ENCODE measurements at places on chromosomes 7 and 10.

DNA sequence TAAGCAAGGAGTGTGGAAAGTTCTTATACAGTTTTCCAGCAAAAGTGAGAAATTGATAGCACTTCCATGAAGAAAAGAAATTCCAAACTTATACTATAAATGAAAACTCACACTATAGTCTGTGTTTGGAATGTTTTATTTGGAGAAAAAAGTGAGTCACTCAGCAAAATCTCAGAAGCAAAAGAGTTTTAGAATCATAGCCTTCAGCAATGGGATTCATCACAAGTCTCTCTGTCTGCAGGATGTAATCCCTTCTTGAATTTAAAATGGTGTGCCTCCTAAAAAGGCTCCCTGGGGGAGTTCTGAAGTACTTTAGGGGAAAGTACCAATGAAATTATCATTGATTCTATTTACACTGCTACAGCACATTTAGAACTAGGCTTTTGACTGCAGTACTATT, 756.4 kb downstream of the XPNPEP1 start:
- no peak for DNase-seq

GRCh38 chr7:149369497-149369896, 91.4 kb downstream of the ZNF777 start:
- no peak for DNase-seq

- DNase-seq, result no peak
These were observed 17.3 kb upstream of the CSGALNACT2 start for GRCh38 chr10:43120929-43121314.

GRCh38 chr7:69431626-69432025, 166.6 kb upstream of the AUTS2 start:
- no peak for DNase-seq

DNA sequence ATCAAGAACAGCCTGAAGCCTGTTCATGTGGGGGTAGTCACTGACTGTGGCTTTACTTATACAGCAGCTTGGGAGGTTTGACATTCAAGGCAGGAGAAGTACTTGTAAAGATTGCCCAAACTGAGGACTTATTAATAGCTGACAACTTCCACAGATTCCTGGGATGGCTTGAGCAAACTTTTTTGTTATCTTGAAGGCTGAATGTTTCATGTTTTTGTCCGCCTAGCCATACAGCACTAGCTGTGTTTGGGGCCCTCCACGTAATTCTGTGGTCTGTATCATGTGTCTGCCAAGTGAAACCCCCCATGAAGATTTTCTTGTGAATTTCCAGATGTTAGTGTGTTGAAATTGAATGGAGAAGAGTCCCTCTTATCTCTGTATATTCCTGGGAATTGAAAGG, 38.6 kb downstream of the FAS start:
- no peak for DNase-seq

DNA sequence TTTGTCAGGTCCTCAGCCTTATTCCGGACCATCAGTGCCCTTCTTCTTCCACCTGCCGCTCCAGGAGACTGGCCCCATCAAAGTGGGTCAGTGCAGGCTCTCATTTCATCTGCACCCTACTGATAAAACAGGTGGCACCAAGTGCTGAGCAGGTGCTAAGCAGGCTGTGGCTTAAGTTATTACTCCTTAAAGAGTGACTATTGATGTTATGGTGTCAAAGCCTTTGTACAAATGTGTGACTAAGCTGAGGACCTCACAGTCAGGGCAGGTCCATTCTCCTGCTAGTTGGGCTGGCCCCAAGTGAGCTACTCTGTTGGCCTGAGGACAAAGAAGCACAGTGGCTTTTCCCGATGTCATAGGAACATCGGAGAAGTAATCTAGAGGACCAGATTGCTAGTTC, 11.2 kb upstream of the CALD1 start:
- no peak for DNase-seq

DNA sequence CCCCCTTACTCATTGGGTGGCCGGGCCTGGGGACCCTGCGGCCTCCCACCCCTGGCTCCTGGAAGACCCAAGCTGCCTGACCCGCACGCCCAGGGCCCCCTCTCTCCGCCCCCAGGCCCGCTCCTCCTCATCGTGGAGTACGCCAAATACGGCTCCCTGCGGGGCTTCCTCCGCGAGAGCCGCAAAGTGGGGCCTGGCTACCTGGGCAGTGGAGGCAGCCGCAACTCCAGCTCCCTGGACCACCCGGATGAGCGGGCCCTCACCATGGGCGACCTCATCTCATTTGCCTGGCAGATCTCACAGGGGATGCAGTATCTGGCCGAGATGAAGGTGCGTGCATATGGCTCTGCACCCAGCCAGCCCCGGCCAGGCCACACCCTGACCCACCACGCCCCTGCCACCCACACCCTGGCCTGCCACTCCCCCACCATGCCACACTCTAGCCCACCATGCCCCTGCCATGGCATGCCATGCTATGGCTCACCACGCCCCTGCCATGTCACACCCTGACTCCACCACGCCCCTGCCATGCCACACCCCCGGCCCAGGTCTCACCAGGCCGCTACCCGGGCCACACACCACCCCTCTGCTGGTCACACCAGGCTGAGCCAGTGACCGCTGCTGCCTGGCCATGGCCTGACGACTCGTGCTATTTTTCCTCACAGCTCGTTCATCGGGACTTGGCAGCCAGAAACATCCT, 18.7 kb upstream of the CSGALNACT2 start:
- no peak for DNase-seq

DNA sequence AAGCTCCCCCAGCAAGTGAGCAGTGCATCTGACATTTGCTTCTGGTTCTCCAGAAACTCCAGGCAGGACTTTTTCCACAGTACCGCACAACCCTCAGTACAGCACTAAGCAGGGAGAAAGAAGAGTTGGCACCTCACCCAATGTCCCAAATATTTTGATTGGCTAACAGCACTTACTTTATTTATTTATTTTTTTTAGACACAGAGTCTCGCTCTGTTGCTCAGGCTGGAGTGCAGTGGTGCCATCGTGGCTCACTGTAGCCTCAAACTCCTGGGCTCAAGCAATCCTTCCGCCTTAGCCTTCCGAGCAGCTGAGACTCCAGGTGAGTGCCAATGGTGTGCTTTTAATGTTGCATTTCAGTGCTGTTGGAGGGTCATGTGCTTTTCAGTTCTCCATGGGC, 200.3 kb upstream of the ZMIZ1 start:
- no peak for DNase-seq

- no peak for DNase-seq
These were observed 123.9 kb downstream of the CACNA2D1 start for GRCh38 chr7:82319674-82320118.

DNA sequence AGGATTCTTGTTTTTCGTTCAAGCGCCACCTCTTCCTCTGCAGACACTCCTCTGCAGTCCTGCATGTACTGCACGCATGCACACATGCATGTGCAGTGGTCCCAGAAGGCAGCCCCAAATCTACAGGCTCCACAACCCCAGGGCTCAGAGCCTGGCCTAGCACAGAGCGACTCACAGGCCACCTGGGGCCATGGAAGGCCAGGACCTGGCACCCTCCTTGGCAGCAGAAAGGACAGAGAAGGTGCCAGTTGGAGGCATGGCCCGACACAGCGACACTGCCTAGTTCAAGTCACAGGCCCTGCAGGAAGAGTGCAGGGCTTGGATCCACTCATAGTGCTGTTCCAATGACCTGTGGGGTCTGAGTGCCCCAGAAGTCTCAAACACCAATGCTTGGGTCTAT, 48.7 kb upstream of the RET start:
- DNase-seq, result no peak

DNA sequence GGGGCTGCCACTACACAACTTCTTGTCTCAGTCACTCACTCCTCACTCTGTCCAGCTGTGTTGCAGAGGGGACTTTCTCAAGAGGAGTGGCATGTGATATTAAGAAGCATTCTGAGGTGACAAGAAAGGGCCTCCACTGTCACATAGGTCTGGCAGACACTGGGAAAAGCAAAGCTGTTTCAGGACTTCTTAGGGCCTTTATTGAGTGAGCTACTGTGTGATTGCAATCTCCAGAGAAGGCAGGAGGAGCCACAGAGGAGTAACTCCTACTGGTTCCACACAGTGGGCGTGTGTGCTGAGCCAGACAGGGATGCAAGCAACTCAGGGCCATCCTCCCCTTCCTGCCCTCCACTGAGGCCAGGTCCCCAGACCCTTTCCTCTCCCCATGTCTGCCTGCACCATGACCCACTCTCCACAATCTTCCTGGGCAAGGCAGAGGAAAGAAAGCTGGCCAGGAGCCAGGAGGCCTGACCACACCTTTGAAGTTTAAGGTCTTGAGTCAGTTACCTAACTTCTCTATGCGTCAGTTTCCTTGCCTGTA, 262.0 kb upstream of the ZMIZ1 start:
- DNase-seq, result no peak

- no peak for DNase-seq
These were observed 20.7 kb downstream of the POLL start for GRCh38 chr10:101567165-101568006.

DNA sequence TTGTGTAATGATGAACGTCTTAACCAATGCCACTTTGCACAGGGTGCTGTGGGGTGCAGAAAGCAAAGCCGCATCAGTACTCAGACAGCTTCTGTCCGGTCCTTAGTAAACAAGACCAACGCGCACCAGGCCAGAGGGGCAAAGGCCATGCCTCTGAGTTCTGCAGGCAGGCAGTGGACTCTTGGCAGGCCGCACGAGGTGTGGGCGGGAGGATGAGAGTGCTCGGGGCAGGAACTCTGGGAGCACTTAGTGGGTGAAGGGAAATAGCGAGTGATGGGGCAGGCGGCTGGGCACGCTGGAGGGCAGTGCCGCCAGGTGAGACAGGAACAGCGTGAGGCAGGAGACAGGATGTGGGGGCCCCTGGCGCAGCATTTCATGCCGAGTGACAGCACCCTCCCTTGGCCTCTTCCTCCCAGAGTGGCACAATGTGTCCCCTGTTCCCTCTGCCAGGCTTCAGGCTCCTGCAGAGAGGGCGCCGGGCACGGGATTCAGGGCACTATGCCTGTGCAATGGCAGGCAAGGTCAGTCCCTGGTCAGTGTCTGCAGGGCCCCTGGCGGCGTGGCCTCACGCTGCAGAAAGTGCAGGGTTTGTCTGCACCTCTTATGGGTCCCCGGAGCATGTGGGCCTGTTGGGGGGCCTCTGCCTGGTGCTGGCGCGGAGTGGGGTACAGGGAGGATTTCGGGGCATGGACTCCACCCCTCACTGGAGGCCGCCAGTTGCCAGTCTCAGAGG, 60.4 kb downstream of the VIPR2 start:
- DNase-seq, result no peak

DNA sequence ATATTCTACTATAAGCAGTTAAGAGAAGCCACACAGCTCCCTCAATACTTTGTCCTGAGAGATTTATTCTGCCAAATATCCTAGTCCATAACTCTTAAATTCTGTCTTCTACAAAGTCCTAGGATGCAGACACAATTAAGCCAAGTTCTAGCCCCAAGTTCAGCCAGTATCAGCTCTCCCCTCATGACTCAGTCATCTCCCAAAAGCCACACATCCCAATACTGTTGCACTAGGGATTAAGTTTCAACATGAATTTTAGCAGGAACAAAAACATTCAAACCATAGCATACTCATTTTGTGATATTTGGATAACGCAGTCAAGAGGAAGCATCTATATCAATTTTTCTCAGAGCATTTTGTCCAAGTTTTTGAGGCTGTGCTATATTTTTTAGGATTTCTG, 277.4 kb downstream of the FZD1 start:
- no peak for DNase-seq

GRCh38 chr10:47198221-47198620, 101.8 kb upstream of the GDF10 start:
- DNase-seq, result no peak

- no peak for DNase-seq
These were observed 9.2 kb upstream of the ODAD2 start for GRCh38 chr10:28008054-28008453.

GRCh38 chr10:128775743-128776142, 649.5 kb upstream of the MKI67 start:
- DNase-seq, result no peak

DNA sequence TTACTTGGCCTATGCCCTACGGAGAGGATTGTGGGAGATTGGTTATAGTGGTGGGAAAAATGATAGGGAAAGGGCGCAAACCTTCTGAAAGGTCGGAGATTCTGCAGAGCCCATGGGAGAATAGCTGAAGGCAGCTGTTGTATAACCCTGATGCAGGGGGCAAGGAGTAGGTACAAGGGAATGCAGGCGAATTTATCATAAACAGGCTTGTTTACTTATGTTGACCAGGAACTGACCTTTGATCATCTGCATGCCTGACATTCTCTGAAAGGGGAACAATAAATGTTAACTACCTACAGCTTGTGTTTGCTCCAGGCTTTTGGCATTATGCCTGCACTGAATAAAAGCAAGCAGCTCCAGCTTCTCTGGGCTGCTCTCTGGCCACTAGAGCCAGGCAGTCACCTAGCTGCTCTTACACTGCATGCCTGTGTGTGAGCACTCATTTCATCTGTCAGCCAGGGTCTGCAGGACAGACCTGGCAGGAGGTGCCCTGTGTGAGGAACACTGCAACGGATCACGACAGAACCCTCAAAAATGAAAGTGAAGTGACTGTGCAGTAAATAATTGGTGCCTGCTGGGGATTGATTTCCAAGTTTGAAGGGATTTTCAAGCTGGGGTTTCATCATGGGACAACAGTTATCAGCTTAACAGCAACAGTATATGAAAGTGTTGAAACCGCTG, 31.1 kb upstream of the ABCA13 start:
- no peak for DNase-seq

GRCh38 chr10:114541081-114541796, 116.8 kb downstream of the ABLIM1 start:
- peak; percentile 37 for DNase-seq

DNA sequence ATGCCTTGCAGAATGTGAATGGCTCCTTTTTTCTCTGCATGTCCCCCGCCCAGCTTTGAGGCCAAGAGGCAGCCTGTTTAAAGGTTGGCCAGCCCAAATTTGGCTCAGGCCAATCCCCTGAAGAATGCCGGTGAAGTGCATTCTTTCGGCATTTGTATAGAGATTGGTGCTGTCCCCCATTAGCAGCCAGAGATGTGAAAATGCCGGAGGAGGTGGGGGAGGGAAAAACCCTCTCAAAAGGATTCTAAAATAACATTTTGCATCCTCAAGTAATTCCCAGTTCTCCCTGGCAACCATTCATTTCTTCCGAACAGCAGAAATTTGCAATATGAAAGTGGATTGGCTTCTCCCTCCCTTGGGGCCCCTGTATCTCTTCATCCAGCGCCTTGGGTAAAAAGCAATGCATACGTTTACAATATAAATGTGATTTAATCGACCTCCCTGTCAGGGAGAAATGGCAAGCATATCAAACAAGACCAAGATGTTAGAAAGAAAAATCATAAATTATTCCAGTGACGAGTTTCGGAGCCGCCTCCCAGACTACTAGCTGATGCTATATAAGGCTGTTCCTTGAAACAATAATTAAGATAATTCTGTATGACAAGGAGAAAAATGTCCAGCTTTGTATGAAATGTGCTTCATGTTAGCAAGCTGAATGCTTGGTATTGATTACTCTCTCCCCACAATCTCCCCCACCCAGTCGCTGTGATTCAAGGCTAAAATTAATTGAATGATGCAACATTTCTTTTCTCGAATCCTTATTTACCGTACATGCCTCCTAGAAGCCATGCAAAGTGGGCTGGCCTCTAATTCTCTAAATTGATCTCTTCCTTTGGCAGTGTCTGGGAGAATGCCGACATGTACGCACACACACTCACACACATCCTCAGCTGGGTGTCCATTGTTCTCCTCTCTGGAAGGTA, 323.7 kb downstream of the RPS24 start:
- no peak for DNase-seq
